ENCODE measurements at places on chromosomes 12 and 14.

GRCh38 chr12:116600959-116601918, 42.1 kb downstream of the MAP1LC3B2 start:
- DNase-seq: no peak

DNA sequence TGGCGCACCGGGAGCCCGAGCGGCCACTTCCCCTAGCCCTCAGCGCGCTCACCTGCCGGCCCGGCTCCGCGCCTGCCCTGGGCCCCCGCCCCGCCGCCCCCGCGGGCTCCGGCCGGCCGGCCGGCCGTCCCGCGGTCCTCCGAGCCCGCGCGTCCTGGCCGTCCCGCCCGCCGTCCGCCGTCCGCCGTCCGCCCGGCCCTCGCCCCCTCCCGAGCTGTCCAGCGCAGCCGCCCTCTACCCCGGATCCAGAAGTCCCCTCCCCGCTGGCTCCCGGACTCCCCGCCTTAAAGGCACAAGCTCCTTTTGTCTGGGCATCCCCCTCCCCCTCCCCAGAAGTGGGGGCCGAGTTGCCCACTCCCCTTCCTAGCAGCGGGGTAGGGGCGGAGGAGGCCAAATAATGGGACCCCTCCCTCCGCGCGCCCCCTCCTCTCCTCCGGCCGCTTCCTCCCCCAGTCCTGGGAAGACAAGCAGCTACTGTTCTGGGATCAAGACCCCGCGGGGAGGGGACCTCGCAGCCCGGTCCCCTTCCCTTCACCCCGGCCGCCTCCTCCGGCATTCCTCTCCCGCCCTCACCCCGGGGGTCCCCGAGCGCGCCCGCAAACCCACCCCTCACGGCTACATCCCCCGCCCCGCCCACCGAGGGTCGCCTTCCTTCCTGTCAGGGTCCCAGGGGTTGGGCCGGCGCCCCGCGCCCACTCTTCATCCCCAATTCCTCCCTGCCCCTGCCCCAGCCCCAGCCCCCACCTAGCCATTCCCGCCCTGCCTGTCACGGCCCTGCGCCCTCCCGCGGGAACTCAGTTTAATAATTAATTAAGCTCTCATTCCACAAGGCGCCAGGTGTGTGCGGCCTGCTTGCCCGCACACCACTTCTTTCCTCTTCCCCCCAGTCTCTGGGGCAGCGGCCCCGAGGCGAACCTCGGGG, at the start of gene ADCY6:
TSS of gene ADCY6 (minus strand) at position 236 of the 922 bp plus-strand sequence. CDS start 5,655 bp downstream, outside the sequence.
- DNase-seq: peak; percentile 84

DNA sequence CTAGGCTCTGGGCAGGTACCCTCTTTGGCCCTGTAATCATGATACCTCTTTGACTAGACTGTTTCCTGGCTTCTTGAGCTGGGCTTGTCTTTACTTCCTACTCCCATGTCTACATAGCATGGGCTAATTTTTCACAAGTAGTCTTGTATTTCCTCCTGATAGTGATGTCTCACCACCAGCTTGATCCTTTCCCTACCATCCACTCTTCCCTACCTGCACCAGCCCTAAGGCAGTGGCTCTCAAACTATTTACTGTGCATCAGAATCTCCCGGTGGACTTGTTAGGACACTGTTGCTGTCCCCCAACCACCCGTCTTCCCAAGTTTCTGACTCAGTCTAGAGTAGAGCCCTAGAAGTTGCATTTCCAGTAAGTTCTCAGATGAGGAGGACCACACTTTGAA, 162.7 kb upstream of the AMIGO2 start:
- no peak for DNase-seq

DNA sequence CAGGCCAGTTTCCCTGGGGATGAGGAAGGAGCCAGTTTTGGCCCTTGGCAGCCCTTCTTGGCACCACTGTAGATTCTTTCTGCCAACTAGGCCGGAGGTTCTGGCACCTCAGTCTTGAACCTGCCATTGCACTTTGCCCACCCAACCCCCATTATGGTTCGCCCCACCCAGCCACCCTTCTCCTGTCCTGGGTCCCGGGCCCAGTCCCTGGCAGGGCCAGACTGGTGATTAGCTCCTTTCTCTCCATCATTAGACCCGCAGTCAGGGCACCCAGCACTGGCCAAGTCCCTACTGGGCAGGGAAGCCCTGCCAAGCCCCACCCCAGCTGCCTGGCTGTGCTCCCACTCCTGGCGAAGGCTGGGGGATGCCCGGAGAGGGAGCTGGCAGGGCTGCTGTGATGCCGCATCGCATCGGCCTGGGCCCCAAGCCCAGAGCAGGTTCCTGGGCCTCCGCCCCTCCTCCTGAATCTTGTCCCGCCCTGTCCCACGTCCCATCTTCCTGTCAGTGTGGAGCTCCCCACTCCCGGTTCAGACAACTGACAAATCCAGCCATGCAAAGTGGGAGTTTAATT, 9.8 kb downstream of the FAM222A start:
- DNase-seq: no peak

DNA sequence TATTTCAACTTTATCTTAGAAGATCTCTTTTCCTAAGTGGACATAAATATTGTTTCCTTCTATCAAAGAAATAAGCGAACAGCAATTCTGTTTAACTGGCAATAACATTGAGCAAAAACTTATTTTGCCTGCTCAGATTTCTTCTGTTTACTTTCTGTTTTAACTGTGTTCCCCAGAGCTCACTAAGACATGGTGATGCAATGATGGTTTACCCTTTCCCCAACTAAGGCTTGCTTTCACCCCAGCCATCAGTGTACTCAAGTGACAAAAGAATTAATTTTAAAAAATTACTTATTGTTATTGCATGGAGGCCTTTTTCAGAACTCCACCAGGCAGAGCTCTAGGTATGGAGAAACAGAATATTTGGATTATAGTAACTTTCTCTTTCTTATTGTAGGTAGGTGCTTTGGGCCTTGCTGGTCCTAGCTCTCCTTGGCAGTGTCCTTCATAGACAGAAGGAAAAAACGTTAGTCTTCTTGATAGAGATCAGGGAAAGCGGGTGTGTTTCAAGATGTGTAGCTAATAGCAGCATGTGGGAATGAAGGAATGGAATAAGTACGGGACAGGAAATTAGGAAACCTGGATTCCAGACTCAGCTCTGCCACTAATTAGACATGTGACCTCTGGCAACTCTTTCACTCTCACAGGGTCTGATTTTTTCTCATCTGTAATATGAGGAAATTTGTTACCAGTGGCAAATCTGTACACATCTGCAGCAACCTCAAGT, 14.6 kb upstream of the DDHD1 start:
- no peak for DNase-seq

- no peak for DNase-seq
Measured at GRCh38 chr14:100654025-100654813, 67.0 kb upstream of the BEGAIN start.

GRCh38 chr12:128133321-128134073, 133.5 kb upstream of the TMEM132C start:
- DNase-seq: no peak

GRCh38 chr14:56868660-56869059, 58.4 kb upstream of the OTX2 start:
- no peak for DNase-seq

- DNase-seq: no peak
Measured at GRCh38 chr14:51805541-51805940, 54.9 kb upstream of the GNG2 start.

GRCh38 chr12:30980955-30981662, 54.6 kb downstream of the TSPAN11 start:
- no peak for DNase-seq
